ENCODE measurements at places on chromosomes 1 and 21.

- DNase-seq: no peak
These were observed 12.5 kb upstream of the SPOCD1 start for GRCh38 chr1:31828341-31828740.

- DNase-seq: no peak
These were observed 7.1 kb downstream of the PUSL1 start for GRCh38 chr1:1315435-1315954.

GRCh38 chr21:46116776-46117585, 19.1 kb downstream of the COL6A2 start:
- DNase-seq: no peak

DNA sequence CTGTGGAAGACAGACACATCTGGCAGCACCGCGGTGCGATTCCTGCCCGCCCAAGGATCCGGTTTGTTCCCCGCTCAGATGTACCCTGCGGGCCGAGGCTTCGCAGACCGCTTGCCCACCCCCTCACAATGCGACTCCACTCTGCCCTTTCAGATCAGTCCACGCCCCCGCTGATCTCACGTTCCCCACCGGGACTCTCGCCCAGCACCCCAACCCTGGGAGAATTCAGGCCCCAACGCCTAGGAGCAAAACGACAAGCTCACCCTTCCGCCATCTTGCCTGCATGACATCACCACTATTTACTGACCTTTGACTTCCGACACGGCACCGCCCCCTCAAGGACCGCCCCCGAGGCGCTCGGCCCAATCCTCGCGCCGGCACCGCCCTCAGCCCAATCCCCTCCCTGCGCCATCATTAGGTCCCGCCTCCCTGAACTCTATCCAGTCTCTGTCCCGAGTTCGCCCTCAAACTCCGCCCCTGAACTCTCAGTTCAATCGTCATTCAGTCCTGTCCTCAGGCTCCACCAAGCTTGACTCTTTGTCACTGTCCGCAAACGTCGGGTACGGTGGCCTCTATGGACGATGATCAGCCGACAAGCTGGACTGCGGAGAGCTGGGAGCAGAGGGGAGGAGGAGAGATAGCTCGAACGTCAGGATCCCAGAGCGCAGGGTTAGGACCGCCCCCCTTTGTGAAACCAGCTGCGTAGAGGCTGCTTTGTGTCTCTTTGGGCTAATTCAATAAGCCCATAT, at the start of gene BSDC1:
Gene BSDC1 (minus strand): TSS at position 301 of the 749 bp plus-strand sequence. CDS start 27 bp downstream, at position 274.
- peak; percentile 96 for DNase-seq

DNA sequence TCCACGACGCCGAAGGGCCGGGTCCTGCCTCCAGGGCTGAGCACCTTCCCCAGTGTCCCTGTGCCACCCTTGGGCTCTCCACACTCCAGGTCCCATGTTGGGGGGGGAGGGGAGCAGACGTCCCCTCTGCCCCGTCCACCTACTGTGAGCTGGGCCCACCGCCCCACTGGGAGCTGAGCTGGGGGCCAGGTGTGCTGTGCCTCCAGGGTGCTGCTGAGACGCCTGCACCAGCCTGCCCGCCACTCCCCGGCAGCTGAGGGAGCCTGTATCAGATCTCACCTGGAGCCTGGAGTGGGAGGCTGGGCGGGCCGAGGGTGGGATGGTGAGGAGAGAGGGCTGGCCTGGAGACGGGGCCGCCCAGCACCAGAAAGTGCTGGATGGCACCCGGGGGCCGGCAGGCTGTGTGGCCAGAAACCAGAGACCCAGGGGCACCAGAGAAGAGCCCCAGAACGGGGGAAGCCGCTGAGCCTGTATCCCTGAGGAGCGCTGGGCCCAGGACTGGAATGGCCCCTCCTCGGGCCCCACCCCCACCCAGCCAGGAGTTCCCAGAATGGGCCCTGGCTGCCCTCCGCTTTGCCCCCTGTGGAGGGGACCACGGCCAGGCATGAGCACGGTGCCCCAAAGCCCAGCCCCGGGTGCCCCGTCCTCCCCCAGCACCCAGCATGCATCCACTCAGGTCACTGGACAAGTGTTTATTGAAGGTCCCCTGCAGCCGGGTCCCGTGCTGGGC, 3.4 kb downstream of the TNFRSF18 start:
- no peak for DNase-seq

GRCh38 chr1:108107658-108108057, 92.5 kb downstream of the SLC25A24 start:
- DNase-seq: peak; percentile 27

DNA sequence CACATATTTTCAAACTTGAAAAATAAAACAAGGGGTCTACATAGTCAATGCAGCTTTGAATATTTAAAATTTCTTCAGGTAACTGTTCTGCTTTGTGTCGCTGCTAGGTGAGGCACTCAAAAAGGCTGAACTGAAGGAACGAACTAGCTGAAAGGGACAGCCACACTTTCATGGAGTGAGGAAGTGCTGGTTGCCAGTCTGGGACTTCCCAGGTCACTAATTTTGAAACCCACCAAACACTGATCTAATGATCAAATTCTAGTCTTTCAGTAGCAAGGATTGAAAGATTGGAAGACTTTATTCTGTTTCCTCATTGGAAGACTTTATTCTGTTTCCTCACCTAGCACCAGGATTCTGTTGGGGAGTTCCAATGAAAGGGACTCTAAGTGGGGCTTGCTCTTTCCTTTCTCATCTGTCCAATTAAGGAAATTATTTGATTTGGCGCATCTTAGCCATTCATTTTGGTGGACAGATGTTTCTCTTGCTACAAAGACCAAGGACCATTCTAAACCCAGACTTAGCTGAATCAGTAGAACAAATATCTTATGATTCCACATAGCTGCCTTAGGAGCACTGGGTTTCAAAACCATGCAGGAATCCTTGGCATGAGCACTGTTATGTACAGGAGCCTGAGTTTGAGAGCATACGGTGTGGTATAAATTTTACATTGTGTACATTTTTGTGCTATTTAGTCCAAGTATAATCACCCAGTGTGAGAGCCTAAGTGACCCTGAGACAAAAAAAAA, 10.9 kb upstream of the ARID1A start:
- no peak for DNase-seq

- DNase-seq: no peak
These were observed 1518.9 kb upstream of the B3GALT2 start for GRCh38 chr1:194705123-194705854.

DNA sequence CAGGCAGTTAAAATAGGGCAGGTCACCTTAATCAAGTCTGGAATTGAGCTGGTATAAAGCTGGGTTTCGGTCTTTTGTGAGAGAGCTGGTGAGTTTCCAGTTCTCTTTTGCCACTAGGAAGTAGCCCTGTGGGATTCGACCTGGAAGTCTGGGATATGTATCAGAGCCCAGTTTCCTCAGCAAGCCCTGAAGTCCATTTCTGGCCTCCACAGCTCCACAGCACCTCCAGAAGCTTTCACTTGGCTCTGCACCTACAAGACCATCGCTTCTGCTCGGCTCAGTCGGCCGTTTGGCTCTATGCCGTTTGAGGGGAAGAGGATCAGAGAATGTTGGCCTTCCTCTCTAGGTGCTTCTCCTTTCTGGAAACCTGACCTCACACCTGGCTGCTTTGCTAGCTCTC, 148.0 kb downstream of the GALNT2 start:
- no peak for DNase-seq

DNA sequence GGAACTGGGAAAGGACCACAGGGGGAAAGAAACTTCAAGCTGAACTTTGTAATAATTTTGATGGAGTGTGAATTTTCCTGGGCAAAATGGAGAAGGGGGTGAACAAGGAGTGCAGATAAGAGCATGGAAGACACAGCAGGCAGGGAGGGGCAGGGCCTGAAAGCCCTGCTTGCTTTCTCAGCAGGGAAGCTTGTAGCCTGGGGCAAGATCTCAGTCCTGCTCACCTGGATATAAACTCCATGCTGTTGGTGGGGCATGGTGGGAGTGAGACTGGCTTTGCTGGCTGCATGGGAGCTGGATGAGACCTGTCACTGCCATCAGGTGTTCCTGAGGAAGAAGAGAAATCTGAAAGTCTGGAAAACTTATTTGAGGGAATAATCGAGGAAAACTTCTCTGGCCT, 58.7 kb upstream of the RC3H1 start:
- DNase-seq: no peak

GRCh38 chr1:37561133-37562132, 4.7 kb downstream of the DNALI1 start:
- no peak for DNase-seq

DNA sequence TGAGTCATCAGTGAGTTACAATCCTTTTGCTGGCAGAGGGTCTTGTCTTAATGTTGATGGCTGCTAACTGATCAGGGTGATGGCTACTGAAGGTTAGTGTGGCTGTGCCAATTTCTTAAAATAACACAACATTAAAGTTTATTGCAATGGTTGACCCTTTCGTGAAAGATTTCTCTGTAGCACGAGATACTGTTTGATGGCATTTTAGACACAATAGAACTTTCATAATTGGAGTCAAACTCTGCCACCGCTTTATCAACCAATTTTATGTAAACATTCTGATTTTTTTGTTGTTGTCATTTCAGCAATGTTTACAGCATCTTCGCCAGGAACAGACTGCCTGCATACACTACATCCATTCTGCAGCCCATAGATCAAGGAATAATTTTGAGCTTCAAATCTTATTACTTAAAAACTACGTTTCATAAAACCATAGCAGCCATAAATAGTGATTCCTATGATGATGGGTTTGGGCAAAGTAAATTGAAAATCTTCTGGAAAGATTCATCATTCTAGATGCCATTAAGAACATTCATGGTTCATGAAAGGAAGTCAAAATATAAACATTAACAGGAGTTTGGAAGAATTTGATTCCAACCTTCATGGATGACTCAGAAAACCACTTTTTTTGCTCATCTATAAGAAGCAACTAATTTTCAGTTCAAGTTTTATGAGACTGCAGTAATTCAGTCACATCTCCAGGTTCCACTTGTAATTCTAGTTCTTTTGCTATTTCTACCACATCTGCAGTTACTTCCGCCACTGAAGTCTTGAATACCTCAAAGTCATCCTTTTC, 85.9 kb downstream of the TYW3 start:
- DNase-seq: no peak

- DNase-seq: no peak
These were observed 879.4 kb downstream of the MRPL39 start for GRCh38 chr21:24727803-24728440.

Measured in stimulated activated CD4-positive, alpha-beta T cell treated with anti-CD3 and anti-CD28 coated beads, Interleukin-2, amount 100 ng/mL, for 4 hours (primary cell).